HCEC 1CT (cell line): ENCODE measurements at places on chromosomes 3 and 15.

DNA sequence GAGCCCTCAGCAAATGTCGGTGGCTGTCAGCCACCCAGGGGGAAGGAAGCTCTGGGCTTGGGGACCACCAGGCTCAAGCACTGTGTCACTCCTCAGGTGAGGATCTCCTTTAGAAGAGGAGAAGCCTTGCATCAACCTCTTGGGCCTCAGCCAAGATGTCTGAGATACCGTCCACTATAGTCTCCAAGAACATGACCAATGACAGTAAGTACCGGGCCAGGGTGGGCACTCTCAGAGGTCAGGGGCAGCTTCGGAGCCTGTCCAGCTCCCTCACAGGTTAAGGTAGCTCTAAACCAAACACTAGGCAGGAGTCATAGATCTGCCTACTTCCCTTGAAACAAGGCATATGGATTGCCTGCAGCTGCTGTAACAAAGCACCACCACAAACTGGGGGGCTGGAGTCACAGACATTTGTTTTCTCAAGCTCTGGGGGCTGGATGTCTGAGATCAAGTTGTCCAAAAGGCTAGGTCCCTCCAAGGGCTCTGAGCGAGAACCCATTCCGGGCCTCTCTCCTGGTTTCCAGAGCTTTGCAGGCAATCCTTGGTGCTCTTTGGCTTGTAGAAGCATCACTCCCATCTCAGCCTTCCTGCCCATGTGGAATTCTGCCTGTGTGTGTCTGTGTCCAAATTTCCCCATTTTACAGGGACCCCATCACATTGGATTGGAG, 1.3 kb downstream of the CFAP100 start:
- no peak for DNase-seq

- no peak for DNase-seq
Measured at GRCh38 chr3:83807511-83807910, 1151.3 kb upstream of the CADM2 start.

GRCh38 chr15:36921484-36922091, 178.8 kb downstream of the MEIS2 start:
- no peak for DNase-seq

GRCh38 chr3:66499881-66500575, 794 bp downstream of the LRIG1 start:
- DNase-seq = peak; percentile 26

GRCh38 chr3:178538056-178538455, 1.8 kb downstream of the KCNMB2 start:
- no peak for DNase-seq

- DNase-seq = no peak
Measured at GRCh38 chr3:123081718-123082369, 15.0 kb downstream of the PDIA5 start.

DNA sequence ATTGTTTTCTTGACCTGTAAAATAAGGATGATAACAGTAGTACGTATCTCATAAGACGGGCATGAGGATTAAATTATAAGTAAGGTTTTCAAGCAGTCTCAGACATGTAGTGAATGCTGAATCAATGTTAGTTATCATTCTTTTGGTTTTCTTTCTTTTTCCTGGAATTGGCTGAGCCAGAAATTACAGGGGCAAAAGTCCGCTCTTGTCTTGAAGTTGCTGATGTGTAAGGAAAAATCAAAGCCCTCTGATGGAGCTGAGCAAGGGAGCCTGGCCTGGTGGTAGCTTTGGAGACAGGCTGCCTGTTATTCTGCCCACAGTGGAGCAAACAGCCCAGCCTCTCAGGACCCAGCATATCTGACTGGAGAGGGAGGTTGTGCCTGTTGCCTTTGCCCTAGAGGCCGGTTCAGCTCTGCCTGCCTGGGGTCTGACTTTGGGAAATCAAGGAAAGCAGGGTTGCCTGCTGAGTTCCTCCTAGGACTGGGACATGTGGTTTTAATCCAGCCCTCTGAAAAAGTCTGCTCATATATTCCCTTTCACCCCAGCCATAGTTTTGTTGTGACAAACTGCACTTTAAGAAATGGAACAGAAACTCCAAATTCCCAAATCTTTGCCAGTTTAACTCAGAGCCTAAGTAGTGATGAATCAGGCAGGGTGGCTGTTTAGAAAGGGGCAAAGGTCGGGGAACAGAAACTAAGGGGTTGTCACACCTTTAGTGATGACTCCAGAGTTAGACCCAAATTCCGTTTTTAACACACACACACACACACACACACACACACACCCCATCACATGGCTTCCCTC, 40.1 kb downstream of the GASK1A start:
- no peak for DNase-seq

DNA sequence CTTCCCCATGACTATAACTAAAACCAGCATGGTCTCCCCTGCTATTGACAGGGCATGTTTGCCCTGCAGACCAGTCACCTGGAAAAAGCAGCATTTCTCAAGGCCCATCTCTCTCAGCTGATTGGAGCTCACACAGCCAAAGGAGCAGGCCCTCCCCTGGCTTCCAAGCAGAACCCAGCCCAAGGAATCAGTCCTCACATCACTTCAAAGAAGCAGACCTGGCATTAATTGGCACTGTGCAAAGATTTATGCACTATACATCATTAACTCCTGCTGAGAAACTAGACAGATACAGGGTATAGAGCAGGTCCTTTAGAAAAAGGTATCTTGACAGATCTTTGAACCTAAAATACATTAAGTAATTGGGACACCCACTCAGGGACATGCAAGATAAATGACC, 323.8 kb upstream of the PPP2R3A start:
- DNase-seq = no peak

DNA sequence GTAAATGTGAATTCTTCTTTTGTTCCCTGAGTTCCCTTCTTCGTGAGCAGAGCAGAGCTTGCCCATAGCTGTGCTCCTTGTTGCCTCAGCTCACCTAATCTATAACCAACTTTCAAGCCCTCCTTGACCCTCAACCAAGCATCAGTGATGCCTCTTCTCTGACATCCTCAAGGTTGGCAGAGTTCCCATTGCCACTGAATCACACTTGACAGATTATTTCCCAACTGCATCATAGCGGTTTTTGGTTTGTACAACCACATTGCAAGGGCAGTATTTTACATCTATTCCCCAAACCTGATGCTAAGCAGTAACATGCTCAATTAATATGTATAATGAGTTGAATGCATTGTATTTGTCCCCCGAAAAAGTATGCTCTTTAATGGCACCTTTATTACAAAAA, 133.0 kb upstream of the SNTN start:
- peak; percentile 41 for DNase-seq

- no peak for DNase-seq
Measured at GRCh38 chr3:180048103-180048502, 11.4 kb upstream of the PEX5L start.

- DNase-seq = no peak
Measured at GRCh38 chr15:84816694-84817465, at the start of gene ALPK3. Gene ALPK3 (plus strand): TSS chr15:84817356. CDS start chr15:84817453, 97 bp downstream.

DNA sequence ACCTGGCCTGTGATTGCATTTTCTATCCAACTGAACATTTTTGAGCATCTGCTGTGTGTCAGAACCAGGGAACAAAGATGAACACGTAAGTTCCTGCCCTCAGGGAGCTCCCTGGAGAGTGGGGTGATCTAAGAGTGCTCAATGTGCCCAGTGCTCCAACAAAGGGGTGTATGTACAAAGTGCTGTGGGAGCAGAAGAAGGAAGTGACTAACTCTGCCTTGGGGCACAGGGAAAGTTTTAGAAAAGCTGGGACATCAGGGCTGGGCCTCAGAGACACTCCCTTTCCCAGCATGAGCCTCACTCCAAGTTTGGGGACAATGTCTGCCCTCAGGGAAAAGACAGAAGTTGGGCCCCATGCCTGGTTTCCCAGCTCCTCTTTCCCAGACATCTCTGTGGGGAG, 27.6 kb upstream of the BNC1 start:
- no peak for DNase-seq

GRCh38 chr3:132721479-132722164, 587 bp downstream of the NPHP3 start:
- DNase-seq = peak; percentile 73

GRCh38 chr15:100208921-100209603, 132.7 kb downstream of the ADAMTS17 start:
- DNase-seq = no peak

DNA sequence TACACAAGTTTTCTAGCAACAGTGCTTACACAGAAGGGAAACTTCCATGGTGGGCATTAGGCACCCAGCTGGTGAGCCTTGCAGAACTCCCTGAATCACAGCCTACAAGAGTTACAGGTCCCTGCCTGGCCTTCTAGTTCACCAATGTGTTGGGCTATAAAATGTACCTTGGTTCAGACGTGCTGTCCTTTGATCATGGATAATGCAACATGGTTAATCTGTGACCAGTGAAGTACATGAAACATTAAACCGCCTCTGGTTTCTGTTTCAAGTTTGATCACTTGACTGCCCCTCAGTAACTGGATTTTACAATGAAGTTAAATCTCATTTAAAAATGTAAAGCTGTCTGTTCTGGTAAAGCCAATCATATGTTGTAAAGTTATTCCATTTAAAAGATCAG, 51.8 kb downstream of the FMN1 start:
- no peak for DNase-seq

- no peak for DNase-seq
Measured at GRCh38 chr3:111967068-111967467, 11.8 kb upstream of the ABHD10 start.

DNA sequence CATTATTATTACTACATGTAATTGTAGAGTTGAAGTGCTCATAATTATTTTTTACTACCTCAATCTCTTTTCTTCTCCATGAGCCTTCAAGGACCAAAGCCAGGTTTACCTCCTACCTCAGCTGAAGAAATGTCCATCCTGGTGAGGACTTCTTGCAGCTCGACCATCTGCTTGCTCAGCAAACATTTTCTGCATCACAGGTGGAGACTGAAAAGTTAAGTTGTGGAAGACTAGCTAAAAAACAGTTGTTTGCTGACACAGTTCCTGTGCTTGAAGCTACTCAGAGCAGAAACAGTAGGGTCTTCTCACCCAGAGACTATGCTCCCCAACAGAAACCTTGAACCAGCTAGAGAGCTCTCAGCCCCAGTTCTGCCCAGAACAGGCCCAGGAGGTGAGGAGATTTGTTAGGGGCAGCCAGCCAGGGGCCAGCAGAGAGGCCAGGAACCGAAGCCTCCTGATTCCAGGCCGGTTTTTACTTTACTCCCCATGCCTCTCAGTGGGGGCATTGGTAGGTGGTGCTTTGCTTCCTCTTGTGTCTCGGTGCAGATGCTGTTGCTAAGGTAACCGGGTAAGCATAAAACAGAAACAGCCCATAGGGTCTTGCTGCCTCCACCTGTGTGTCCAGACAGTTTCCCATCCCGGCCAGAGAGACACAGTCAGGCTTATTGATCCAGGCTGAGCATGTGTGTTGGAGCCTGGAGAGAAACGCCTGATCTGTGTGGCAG, 54.9 kb downstream of the CCNL1 start:
- no peak for DNase-seq

- peak; percentile 87 for DNase-seq
Measured at GRCh38 chr3:188431553-188431952, 277.6 kb downstream of the LPP start.

DNA sequence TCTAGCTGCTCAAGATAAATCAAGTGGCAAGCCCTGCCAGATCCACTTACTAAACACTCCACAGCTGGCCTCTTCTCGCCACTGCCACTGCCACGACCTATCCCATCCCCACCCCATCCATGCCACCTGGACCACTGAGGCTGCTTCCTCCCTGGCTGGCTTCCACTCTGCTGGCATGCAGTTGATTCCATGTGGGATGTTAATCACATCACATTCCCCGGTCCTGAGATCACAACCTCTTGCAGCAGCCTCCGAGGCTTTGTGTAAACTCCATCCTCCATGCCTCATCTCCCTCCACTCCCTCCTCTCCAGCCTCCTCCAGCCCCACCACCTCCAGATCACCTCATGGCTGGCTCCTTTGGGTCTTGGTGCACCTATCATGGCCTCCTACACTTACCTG, 7.7 kb downstream of the NCKIPSD start:
- DNase-seq = peak; percentile 68

- DNase-seq = no peak
Measured at GRCh38 chr3:123725652-123726400, 141.0 kb upstream of the HACD2 start.

- no peak for DNase-seq
Measured at GRCh38 chr3:191476066-191476772, 15.3 kb downstream of the PYDC2 start.

DNA sequence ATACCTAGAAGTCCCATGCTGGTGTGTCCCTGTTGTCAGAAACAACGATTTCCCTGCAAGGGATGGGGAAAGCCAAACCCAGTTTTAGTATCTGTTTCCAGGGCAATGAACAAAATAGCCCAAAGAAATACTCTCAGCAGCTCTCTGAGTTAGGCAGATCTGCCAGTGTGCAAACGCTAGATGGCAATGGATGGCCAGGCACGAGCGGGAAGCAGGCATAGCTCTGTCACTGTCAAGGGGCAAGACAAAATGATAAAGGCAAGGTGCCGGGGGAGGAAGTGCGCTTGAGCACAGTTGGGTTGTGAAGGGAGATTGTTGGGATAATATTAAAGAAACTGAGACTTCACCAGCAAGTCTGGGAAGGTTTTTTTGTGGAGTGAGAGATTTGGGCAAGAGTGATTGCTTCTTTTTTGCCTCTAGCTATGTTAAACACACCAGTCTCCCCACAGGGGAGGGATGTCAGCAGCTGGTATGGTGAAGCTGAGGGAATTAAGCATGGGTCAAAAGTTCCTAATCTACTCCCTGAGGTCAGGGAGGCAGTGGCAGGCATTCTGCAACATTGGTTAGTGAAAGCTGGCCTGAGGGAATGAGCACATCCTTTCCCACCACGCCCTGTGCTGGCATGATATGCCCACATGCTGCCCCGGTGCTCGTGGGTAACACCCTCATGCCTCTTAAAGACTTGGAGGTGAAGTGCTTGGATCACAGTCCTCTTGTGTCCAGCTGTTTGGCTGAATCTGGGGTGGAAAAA, 117.5 kb downstream of the PDCD6IP start:
- DNase-seq = no peak

GRCh38 chr15:38030609-38031008, 96.2 kb downstream of the TMCO5A start:
- DNase-seq = no peak

GRCh38 chr15:61906961-61907752, 153.1 kb downstream of the VPS13C start:
- DNase-seq = no peak

DNA sequence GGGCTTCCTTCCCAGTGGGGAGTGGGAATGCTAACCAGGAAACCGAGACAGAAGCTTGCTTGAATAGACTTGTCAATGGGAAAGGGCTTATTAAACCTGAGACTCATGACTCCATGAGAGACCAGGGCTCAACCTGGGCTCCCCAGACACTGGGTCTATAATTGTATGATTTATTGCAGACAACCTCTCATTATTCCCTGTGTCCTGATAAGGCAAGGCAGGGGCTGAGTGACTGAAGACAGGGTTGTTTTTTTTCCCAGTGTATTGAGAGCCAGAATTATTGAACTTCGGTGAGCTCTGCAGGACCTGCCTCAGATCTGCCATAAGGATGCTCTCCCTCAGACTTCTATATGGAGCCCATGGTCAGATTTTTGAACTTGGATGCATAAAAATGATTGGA, 79.5 kb upstream of the KLHL25 start:
- no peak for DNase-seq

DNA sequence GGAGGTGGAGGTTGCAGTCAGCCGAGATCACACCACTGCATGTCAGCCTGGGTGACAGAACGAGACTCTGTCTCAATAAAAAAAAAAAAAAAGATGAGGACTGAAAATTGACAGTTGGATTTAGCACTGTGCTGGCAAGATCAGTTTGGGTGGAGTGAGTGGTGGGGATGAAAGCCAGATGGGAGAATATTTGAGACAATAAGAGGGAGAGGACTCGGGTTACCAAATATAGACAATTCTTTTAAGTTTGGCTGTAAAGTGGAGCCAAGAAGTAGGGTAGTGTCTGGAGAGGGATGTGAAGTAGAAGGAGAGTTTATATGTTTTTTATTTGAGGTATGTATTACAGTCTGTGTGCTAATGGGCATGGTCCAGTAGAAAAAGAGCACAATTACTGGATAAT, 20.4 kb downstream of the TMOD3 start:
- no peak for DNase-seq
